ENCODE measurements at places on chromosomes 12 and 14. TPM values are rescaled to one million over a fixed set of nuclear protein-coding genes. Genes with fewer than 3 reads are reported as not detected.

The RASSF9 gene
- 5.8 TPM for total RNA-seq

The FLRT2 gene
- total RNA-seq, result 39.1 TPM

The IFNG-AS1 gene
- total RNA-seq, result 0.29 TPM

The MARCHF9 gene
- 0.59 TPM for total RNA-seq

The IGF1 gene
- 0.88 TPM for total RNA-seq

The CLEC9A gene
- total RNA-seq, result not detected

The PEX5 gene
- total RNA-seq, result 48.5 TPM

The GUCY2C gene
- total RNA-seq, result not detected

The PNP gene
- total RNA-seq, result 29.7 TPM

The POP5 gene
- total RNA-seq, result 26.8 TPM

The ADSS1 gene
- 4.3 TPM for total RNA-seq

The PRB2 gene
- total RNA-seq, result not detected

The LRRIQ1 gene
- total RNA-seq, result not detected

The OR6C2 gene
- total RNA-seq, result not detected

The DTX3 gene
- 17.1 TPM for total RNA-seq

The GPRC5A gene
- 4.7 TPM for total RNA-seq

The GLIPR1L1 gene
- total RNA-seq, result not detected

The ACRBP gene
- total RNA-seq, result under 0.01 TPM

The CS gene
- 114 TPM for total RNA-seq

The KLHDC1 gene
- 2.9 TPM for total RNA-seq

The RNU4-1 gene
- total RNA-seq, result under 0.01 TPM

The TXNRD1 gene
- total RNA-seq, result 323 TPM

The CCDC175 gene
- total RNA-seq, result not detected

The NRL gene
- 1.5 TPM for total RNA-seq

The TTC6 gene
- under 0.01 TPM for total RNA-seq

The OTUB2 gene
- total RNA-seq, result 1.4 TPM

The ZNF385A gene
- total RNA-seq, result 0.88 TPM

The PLEKHD1 gene
- total RNA-seq, result under 0.01 TPM

The SRGAP1 gene
- total RNA-seq, result 26.1 TPM

The FGF6 gene
- not detected for total RNA-seq

The HOXC10 gene
- 9.7 TPM for total RNA-seq

The SAMD4A gene
- 26.1 TPM for total RNA-seq

The CISTR gene
- not detected for total RNA-seq

The DNAH10 gene
- 0.72 TPM for total RNA-seq

The EFS gene
- total RNA-seq, result 9.8 TPM
